Lower leg skin (tissue), 4 donors: ENCODE measurements at places on chromosomes 1 and 21. TPM values are rescaled to one million over a fixed set of nuclear protein-coding genes. Genes with fewer than 3 reads are reported as not detected.
A peak's percentile ranks its signal among the peaks of the same experiment; 100 is the strongest.

SPAG17 gene
- total RNA-seq = 3.3 TPM

DNA sequence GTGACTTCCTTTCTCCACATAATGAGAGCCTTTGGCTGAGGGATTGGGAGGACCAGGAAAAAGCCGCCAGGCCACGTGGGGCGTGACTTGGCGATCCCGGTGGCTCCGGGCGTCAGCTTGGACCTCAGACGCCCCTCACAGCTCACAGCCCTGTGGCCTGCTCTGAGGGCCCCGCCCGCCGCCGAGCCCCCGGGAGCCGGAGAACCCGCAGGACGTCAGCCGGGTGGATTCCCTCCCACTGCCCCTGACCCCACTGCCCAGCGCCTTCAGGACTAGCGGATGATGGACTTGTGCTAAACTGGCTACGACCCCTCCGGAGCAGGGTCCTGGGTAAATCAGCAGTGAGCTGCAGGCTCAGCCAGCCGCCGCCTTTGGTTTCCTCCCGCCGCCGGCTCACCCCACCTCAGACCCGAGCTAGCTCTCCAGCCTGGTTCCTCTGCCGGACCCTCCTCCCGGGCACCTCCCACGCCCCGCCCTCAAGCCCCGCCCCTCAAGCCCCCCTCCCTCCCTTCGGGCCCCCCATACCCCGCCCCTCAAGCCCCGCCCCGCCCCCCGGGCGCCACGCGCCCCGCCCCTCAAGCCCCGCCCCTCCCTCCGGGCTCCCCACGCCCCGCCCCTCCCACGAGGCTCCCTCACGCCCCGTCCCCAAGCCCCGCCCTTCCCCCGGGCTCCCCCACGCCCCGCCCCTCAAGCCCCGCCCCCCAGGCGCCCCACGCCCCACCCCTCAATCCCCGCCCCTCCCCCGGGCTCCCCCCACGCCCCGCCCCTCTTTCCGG is 10.0 kb upstream of the FAAP20 start:
- DNase-seq = peak; percentile 79

- no peak for DNase-seq
Observed at GRCh38 chr1:96059736-96060135, 661.8 kb upstream of the PTBP2 start.

DNA sequence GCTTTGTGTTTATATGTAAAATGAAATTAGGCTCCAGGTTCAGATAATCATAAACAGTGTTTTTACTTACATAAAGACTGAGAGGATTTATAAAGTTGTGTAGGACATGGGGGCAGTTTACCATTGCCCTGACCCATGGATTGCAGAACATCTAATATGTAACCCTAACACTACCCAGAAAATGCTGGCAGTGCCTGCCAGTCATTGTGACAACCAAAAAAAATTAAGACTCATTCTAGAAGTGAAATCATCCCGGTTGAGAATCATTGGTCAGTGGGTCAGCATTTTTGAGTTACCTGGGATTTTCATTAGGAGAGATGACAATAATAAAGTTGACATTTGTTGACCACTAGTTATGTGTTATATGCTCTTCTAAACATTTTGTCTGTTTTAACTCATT is 31.2 kb upstream of the THEM4 start:
- no peak for DNase-seq

TMEM125 gene
- total RNA-seq = 34.5 TPM

GRCh38 chr1:199335496-199335895 is 692.0 kb upstream of the NR5A2 start:
- no peak for DNase-seq

SELP gene
- 0.65 TPM for total RNA-seq

GRCh38 chr1:48726139-48726538 is 50.6 kb downstream of the BEND5 start:
- DNase-seq = no peak

DNA sequence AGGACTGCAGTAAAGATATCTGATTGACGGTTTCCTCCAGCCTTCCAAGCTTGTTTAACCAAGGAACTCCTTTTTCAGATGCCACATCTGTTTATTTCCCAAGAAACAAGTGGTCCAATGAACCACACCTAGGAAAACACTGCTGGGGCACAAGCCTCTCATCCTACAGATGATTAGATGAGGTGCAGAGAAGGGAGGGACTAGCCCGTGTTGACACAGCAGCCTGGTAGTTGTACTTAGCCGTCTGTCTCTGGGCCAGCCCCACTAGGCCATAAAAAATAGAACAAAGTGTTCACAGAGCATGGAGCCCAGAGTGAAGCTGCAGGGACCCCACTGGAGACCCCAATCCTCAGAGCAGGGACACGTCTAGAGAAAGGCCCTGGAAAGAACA is 32.1 kb downstream of the LRP8 start:
- DNase-seq = no peak

DNA sequence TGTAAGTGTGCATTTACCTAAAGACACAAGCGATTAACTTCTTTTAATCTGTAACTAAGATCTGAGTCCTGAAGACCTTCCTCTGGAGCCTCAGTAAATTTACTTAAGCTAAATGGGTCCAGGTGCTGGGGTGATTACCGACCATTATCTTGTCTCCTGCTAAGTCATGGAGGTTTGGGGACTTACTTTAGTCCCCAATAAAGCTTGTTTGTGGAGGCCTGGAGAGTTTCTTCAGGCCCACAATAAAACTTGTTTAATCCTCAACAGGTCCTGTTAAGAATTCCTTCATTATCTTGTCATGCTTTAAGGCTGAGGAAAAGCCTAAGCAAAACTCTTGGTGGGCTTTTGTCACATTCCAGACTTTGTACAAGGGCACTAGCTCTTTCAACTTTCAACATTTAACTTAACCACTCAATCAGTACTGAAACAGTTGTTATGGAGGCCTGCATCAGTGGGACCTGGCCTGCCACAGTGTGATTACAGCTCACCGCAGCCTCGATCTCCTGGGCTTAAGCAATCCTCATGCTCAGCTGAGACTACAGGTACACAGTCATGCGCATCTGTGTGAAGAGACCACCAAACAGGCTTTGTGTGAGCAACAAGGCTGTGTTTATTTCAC is 84.0 kb downstream of the FMO4 start:
- DNase-seq = no peak

- peak; percentile 83 for DNase-seq
Observed at GRCh38 chr1:55140546-55140983, 74.6 kb downstream of the USP24 start.

DNA sequence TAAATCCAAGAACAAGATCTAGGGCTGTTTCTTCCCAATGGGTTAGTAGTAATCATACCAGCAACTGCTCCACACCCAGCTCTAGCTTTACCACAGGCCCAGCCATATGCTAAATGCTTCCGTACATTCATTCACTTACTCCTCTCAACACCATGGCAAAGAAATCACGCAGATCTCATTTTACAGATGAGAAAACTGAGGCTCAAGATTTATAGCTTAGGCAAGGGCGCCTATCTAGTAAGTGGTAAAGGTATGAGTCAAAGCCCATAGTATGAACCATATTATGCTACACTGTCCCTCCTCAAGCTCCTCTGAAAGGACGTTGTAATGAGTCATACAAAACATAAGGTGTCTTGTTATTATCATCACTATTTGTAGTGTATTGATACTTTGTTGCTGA is 82.2 kb downstream of the NIBAN1 start:
- DNase-seq = no peak

DNA sequence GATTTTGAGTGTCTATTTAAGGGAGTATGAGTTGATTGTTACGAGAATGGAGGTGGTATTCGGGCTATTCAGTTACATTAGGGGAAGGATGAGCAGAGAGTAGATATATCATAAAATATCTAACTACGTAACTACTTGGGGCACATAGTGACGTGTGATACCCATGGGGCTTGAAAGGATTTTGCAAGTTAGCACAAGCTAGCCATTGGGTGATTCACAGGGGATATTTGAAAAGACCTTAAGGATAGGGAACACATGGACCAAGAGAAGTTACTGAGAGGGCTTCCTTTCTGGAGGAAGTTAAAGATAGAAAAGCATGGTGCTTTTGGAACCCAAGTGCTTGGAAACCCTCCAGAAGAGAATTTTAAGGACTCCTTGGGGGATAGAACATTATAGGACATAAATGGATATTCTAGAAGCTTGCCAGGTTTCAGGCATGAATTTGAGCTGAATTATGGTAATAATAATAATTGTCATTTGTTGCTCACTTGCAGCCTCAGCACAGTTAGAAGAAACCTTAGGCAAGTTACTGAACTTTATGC is 5.4 kb downstream of the DISP1 start:
- no peak for DNase-seq

DNA sequence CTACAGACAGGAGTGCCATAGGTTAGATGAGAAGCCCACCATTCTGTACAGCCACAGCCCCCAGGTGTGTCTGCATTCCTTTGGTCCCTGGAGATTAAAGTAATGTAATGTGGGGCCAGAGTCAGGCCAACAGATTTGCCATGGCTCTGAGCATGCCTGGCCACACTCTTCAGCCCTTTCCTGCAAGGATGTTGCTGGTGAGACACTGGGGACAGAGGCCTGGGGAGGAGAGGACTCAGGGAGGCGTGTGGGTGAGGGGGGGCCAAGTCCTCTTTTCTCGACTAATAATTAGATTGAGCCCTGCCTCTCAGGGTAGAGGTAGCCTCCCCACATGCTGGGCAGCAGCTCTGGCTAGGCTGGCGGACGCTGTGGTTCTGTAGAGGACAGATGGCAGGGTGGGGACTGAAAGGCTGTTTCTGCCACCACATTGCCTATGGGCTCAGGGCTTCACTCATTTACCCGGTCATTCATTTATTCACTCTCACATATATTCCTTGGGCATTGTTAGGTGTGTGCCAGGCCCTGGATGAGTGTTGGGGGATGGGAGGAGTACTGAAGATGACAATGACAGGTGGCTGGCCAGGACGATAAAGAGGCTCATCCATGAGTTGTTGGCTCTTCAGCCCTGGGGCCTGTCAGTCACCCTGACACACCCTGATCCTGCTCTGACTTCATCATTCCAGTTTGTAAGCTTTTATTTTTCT is 7.1 kb upstream of the PRCC start:
- DNase-seq = no peak

KANK4 gene
- total RNA-seq = 0.57 TPM

- DNase-seq = no peak
Observed at GRCh38 chr21:8998946-8999681, 1522.3 kb upstream of the TPTE start.

DNA sequence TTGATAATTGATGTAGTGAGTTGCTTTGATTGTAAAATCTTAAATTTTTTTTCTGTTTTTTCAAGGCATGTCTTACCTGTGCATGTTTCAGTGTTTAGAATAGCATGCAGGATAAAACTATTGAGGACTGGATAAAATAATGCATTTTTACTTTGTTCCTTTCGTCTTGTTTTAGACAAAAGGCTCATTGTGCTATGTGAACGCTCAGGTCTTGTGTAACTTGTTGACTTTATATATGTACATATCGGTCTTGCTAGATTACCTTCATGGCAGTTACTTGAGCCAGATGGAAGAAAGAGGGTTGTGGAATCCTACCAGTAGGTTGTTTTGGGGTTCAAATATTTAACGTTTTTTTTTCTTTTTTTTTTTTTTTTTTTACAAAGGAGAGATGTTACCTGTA is 7.0 kb downstream of the NFIA start:
- DNase-seq = no peak

DNA sequence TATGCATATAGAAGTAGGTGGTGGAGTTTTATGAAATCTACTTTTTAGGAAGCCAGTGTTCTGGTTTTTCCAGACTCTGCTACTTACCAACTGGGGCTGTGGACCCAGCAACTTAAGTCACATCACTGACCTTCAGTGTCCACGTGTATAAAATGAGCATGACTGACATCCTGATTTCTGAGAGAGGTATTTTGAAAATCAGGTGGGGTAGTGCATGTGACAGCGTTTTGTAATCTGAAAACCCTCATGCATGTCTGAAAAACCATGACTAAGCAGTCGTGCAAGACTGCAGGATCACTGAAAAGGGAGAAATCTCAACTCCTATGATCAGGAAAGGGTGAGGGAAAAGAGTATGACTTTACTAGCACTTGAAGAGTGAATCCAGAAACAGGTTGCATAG is 26.1 kb downstream of the CR1L start:
- DNase-seq = no peak

DNA sequence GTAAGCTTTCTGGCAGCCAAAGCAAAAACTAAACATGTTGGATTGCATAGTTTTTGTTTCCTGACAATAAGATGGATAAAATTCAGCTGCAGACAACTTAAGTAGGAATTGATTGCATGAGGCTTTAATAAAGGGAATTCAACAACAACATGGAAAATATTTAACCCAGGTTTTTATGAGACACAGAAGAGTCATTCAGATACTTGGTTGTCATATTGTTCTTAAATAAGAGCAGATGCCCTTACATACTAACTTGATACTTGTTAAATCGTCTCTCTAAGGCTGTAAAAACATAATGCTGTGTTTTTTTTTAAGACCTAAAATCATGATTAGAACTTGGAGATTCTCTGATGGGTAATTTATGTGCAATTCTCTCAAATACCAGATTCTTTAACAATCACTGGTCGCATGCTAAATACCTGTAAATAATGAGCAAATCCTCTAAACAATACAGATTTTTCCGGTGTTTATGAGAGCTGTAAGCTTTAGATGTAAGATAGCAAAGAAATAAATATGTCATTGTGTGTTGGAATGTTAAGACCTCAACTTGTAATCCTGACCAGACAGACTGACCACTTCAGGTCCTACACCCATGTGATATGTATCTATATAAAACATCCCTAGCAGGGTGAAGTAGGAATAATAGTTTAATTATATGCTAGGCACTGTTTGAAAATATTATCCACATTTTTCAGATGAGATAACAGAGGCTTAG is 37.8 kb upstream of the CD34 start:
- no peak for DNase-seq

EXTL1 gene
- total RNA-seq = 3.9 TPM

MAP7D1 gene
- 115 TPM for total RNA-seq

MATN1 gene
- not detected for total RNA-seq

- no peak for DNase-seq
Observed at GRCh38 chr1:2460996-2461751, 14.9 kb upstream of the PLCH2 start.

- no peak for DNase-seq
Observed at GRCh38 chr1:240946926-240947325, 335.0 kb upstream of the GREM2 start.

GRCh38 chr1:183080406-183080805 is 57.2 kb downstream of the LAMC1 start:
- no peak for DNase-seq

GRCh38 chr21:27772816-27773215 is 805.9 kb upstream of the ADAMTS5 start:
- no peak for DNase-seq

- DNase-seq = no peak
Observed at GRCh38 chr1:3588395-3588794, 22.9 kb downstream of the MEGF6 start.

DNA sequence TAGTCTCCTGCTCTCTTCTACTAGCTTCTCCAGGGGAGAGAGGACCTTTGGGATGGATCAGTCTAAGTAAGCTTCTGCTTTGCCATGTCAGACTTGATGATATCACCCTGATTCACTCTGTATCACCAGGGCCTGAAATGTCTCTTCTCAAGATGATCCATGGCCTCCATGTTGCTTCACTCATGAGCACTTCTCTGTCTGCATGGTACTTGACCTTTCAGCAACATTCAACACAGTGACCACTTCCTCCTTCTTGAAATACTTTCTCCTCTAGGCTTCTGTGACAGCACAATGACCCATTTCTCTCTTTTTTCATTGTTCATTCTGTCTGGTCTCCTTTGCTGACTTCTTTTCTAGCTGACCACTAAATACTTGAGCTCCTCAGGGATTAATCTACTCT is 35.3 kb upstream of the NGF start:
- no peak for DNase-seq

GRCh38 chr1:89200663-89201062 is 1.9 kb upstream of the GBP4 start:
- DNase-seq = no peak

PLPPR4 gene
- 1.8 TPM for total RNA-seq
